ENCODE measurements at places on chromosomes 11 and 22. TPM values are rescaled to one million over a fixed set of nuclear protein-coding genes. Genes with fewer than 3 reads are reported as not detected.
A peak's percentile ranks its signal among the peaks of the same experiment; 100 is the strongest.

The MS4A2 gene
- polyA plus RNA-seq, result not detected

The SLC22A8 gene
- polyA plus RNA-seq, result not detected

The OR8G5 gene
- not detected for polyA plus RNA-seq

The RBMXL2 gene
- polyA plus RNA-seq, result not detected

The C11orf16 gene
- not detected for polyA plus RNA-seq

DNA sequence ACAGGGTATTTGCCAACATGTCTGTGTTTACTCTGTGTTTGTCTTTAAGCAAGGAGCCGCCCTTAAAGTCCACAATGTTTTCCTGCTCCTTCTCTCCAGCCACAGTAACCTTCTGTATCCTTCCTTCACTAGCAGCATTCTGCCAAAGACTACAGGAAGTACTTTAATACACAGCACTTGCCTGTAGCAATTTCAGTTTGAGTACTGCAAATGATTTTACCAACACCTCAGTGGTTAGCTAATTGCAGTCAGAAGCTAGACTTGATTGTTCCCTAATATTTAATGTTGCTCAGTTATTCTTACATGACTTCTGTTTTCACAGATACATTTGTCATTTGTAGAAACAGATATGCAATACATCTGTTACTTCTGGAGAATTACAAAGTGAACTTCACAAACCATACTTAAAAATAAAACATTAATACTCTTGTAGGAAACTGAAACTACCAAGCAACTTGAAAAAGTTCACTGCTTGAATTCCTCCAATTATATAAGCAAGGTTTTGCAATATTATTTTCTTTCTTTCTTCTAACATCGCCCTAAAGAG lies 69.1 kb downstream of the FCHSD2 start:
- peak; percentile 43 for DNase-seq

GRCh38 chr22:45760682-45761081 lies 89.0 kb downstream of the ATXN10 start:
- DNase-seq, result no peak

DNA sequence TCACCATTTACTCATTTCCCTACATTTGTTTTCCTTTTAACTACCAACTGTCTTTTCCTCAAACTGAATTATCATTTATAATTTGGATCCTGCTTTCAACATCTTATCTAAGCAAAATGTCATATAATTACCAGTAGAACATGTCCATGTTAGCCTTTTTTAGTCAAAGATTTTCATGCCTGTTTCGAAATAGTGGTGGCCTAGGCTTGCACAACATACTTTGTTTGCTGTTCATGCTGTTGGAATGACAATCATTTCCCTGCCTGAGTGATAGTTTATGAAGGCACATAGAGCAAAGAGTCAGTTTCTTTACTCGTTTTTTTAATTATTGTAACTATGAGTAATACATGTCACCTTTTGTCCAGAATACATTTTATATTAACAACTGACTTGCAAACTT lies 144.3 kb upstream of the ANO3 start:
- DNase-seq, result peak; percentile 82

DNA sequence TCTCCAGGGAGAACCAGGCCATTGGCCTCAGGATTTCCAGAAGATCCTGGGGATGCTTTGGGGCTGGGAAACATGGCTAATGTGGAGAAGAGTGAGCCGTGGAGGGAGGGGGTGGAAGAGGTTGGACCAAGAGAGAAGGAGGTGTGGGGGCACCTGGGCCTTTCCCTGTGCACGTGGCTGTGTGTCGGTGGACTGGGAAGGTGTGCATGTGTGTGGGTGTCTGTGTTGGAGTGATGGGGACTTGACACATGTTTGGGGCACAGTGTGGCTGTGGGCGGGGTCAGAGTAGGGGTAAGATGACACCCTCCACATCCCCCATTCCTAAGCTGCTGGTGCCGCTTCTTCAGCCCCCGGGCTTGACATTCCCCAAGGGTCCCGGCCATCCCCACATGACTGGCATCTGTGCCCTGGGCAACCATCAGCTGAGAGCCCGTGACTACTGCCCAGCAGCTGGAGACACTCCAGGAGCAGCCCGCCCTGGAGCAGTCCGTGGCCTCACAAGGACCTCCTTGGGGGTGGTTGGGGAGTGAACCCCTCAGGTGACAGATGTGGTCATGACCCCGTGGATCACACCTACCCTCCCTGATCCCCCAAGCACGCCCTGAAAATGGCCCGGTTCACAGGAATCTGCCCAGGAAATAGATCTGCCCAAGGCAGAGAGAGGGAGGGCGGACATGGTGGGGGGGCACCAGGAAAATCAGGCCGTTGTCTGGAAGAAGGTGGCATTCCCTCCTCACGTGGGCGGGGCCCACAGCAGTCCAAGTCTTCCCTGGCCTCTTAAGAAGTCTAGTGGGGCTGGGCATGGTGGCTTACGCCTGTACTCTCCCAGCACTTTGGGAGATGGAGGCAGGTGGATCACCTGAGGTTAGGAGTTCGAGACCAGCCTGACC lies 34.8 kb upstream of the SOX10 start:
- no peak for DNase-seq

DNA sequence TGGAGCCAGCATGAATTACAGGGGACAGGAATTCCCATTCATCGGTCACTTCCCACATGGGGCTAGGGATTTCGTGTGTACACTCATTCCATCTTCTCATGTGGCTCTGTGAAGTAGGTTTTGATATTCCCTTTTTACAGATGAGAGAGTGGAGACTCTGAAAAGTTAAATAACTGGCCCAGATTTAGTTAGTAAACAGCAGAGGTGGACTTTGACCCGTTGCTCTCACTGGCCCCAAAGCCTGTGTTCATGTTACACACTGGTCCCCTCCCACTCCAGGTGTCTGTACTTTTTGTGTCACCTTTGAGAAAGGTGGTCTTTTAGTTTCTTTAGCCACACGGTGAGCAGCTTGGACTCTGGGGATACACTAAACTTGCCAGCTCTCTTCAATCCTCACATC lies 108.5 kb downstream of the MICAL2 start:
- no peak for DNase-seq

- no peak for DNase-seq
Measured at GRCh38 chr22:25139062-25139461, 60.6 kb upstream of the CRYBB3 start.

- DNase-seq, result no peak
Measured at GRCh38 chr22:38786631-38787030, 7.3 kb downstream of the DNAL4 start.

GRCh38 chr22:29883775-29884097 lies 762 bp downstream of the MTMR3 start:
- DNase-seq, result no peak

- no peak for DNase-seq
Measured at GRCh38 chr11:328012-328411, 7.4 kb upstream of the IFITM3 start.

DNA sequence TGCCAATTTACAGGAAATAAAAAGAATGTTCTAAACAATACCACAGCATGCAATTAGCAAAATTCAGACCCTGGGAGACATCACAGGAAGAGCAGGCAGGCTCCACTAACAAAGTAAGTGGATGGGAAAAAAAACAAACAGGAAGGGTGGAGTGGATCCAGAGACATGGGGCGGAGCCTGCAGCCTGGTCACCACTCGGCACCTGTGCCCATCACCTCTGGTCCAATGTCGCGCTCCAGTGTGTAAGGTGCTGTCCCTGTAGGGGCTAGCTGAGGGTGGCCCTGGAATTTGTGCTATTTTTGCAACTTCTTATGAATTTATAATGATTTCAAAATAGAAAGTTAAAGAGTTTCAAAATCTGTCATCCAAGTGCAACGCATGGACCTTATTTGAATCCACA lies 11.0 kb upstream of the MOB2 start:
- DNase-seq, result no peak

DNA sequence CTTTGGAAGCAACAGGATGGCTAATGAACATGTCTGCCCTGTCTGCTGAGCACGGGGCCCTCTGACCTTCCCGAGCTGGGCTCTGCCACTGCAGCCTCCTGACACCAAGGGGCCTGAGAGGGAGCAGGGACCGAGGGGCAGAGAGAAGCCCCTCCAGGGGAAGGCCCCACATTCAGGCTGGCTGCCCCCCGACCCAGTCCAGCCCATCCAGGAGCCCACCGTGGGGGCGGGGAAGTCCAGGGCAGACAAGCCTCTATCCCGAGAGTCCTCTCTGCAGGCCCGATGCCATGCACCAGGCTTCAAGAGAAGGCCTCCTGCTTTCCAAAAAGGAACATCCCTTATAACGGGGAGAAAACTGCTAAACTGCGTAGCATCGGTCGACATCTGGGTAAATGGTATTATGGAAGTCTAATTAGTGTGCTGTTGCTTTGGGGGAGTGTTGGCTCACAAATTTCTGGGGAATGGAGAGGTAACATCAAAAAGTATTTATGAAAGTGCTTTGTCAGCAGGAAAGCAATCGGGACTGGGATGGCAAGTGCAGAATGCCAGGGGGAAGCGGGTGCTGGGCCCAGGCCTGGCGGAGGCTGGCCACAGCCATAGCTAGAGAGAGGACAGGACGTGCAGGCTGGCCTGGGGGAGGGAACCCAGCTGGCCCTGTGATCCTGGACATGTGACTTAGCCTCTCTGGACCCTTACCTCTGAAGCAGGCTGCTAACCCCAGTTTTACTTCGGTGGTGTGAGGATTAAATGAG lies 5.3 kb upstream of the SHISAL1 start:
- DNase-seq, result no peak

- DNase-seq, result peak; percentile 82
Measured at GRCh38 chr22:28111501-28112189, 192.6 kb upstream of the PITPNB start.

DNA sequence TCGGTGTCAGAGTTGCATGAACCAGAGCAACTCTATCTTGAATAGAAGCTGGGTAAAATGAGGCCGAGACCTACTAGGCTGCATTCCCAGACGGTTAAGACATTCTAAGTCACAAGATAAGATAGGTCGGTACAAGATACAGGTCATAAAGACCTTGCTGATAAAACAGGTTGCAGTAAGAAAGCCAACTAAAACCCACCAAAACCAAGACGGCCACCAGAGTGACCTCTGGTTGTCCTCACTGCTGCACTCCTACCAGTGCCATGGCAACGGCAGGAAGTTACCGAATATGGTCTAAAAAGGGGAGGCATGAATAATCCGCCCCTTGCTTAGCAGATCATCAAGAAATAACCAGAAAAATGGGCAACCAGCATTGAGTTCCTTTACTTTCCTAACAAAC lies 2.4 kb upstream of the KAT5 start:
- no peak for DNase-seq

- DNase-seq, result no peak
Measured at GRCh38 chr22:22968366-22968765, 80.8 kb downstream of the IGLL5 start.

DNA sequence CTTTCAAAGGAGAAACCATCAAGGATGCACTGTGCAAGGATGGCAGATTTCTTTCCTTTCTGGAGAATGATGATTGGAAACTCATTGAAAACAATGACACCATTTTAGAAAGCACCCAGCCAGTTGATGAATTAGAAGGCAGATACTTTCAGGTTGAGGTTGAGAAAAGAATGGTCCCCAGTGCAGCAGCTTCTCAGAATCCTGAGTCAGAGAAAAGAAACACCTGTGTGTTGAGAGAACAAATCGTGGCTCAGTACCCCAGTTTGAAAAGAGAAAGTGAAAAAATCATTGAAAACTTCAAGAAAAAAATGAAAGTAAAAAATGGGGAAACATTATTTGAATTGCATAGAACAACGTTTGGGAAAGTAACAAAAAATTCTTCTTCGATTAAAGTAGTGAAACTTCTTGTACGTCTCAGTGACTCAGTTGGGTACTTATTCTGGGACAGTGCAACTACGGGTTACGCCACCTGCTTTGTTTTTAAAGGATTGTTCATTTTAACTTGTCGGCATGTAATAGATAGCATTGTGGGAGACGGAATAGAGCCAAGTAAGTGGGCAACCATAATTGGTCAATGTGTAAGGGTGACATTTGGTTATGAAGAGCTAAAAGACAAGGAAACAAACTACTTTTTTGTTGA lies 9.8 kb downstream of the FAM111A start:
- no peak for DNase-seq

GRCh38 chr22:31652088-31652487 lies 9.9 kb downstream of the PISD start:
- no peak for DNase-seq

DNA sequence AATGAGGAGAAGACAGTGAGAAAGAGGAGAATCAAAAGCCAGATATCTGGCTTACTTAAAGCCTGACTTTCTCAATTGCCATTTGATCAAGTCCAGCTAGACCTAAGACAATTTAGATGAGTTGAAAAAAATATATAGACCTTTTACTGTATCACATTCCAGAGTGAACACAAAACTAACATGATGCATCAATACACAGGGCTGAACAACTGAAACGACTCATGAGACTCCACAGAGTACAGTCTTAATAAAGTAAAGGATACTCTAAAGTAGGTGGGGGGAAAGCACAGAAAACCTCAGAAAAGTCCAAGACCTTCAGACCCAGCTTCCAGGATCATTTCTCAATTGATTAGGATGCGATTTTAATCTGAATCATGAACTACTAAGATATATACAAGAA lies 95.3 kb upstream of the OR9G4 start:
- DNase-seq, result peak; percentile 12

DNA sequence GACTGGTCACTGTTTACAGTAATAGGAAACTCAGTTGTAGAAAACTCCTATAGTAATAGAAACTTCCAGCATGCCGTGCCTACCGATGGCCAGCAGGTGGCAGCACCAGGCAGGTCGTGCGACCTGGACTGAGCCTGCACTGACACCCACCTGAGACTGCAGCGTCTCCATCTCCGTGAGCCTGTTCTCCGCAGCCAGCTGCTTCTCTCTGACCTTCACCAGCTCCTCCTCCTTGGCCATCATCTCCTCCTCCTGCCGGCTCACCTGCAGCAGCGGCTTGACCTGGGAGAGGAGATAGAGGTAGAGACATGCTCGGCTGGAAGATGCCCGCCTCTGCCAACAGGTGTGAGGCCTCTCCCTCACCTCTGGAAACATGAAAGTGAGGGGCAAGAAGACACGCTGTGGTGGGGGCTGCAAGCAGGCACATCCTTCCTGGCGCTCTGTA lies 48.5 kb downstream of the APOL1 start:
- peak; percentile 71 for DNase-seq

- peak; percentile 79 for DNase-seq
Measured at GRCh38 chr11:59158206-59159068, 13.5 kb upstream of the DTX4 start.

GRCh38 chr22:41034706-41035105 lies 57.7 kb upstream of the EP300 start:
- no peak for DNase-seq

GRCh38 chr22:24752088-24752623 lies 22.4 kb downstream of the PIWIL3 start:
- DNase-seq, result no peak

GRCh38 chr11:104015649-104016415 lies 20.6 kb upstream of the DDI1 start:
- DNase-seq, result no peak

GRCh38 chr11:43486141-43486540 lies 127.4 kb downstream of the TTC17 start:
- peak; percentile 24 for DNase-seq

- peak; percentile 97 for DNase-seq
Measured at GRCh38 chr22:27456696-27457503, 344.7 kb downstream of the MN1 start.
